ENCODE measurements at places on chromosomes 5 and 9.

GRCh38 chr9:14345354-14346230 lies 31.7 kb upstream of the NFIB start:
- DNase-seq: no peak

DNA sequence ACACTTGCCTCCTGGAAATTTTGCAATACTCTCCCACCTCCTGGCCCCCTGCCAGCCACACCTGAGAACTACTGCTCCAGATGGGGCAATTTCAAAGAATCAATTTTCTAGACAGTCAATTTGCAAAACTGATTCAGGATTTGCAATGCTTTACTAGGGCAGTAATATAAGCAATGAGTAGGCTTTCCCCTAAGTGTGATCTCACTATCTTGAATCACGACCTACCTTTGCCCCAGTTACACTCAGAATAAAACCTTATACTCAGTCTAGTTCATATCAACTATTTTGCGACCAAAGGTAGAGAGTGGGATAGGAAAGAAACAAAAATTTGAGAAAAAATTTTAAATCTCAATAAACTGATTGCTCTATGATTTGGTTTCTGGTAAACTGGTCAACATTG lies 54.4 kb downstream of the DROSHA start:
- DNase-seq: no peak

DNA sequence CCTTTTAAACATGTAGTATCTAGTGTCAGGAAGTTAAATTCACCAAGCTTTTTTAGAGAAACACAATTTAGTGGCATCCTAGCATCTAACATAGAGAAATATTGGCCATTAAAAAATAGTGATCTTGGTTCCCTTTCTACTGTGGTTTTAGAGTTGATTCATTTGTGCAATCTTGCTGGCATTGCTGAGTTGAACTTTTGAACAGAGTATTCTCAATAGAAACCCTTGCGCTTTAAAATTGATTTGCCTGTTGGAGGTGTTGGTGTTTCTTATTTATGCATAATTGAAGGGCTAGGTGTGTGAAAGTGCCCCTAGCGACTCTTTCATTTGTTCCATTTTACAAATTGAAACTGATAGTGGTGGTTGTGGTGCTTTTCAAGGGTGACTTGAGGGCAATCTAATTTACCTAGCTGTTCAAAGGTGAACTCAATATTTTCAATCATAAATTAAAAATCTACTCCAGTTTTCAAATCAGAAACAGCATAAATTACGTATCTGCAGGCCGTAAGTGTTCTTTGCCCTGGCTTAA lies 73.0 kb upstream of the MPDZ start:
- no peak for DNase-seq

GRCh38 chr9:17291766-17292165 lies 156.9 kb downstream of the CNTLN start:
- DNase-seq: no peak

- DNase-seq: no peak
Measured at GRCh38 chr5:95866435-95867040, 44.0 kb upstream of the GLRX start.

DNA sequence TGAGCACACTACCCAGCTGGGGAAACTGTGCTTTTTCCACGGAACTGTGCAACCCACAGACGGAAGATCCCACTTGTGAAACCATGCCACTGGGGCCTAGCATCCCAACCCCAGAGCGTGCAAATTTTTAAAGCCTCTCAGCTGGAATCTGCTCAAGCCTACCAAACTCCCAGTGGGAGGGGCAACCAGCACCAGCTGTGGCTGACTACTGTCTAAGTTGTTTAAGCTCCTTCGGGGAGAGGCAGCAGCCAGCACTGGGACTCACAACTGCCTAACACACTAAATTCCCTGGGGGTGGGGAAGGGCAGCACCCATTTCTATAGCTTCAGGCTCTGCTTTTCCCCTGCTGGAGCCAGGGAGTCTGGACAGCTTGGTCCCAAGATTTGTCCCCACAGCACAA lies 287.6 kb upstream of the MSX2 start:
- DNase-seq: no peak

- no peak for DNase-seq
Measured at GRCh38 chr5:73419465-73420390, 28.8 kb downstream of the FOXD1 start.

DNA sequence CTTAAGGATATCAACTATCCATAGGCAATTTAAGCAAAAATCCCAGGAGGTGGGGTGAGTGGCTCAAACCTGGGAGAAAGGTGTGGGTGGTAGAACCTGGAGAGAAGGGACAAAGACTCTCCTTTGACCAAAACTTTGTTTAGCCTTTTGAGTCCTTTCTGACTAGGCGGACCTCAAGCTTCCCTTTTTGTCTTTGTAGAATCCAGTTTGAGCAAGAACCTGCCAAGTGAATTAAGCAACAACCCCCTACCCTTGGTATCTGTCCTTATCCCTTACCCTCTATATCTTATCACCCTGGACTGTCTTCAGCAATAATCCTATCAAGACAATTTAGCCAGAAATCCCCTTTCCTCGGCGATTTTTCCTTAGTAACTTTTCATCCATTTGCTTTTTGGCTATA lies 53.5 kb upstream of the SLC28A3 start:
- no peak for DNase-seq

DNA sequence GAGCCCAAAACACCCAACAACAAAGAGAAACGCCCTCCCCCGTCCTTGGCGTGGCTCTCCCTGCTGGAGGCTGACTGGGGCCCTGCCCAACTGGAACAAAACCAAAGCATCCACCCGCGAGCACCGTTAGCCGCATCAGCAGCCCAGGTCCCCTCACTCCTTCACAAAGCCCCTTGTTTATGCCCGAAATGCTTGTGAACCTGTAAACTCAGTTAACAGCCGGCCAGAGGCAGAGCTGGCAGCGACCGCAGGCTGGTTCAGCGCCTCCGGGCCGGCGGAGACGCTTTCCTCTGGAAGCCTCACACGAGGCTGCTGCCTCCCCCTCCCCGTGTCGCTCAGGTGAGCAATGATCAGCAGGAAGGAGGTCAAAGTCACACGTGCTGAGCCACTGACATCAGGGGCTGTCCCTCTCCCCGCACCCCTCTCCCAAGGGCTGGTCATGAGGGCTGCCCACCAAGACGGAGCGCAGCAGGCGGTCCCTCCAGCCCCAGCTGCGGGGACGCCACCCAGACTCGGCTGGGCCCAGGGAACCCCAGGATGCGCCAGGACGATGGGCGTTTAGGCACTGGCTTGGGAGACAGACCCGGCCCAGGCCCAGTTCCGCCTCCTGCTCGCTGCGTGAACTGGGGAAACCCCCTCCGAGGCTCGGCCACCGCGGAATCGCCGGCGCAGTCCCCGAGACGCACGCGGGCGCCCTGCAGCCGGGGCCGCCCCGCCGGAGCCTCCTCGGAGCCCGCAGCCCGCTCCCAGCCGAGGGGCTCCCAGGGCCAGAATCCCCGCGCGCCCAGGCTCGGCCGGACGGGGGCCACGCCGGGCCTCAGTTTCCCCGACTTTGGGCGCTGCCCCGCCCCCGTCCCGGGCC lies 563 bp downstream of the SNAPC4 start:
- DNase-seq: peak; percentile 45

DNA sequence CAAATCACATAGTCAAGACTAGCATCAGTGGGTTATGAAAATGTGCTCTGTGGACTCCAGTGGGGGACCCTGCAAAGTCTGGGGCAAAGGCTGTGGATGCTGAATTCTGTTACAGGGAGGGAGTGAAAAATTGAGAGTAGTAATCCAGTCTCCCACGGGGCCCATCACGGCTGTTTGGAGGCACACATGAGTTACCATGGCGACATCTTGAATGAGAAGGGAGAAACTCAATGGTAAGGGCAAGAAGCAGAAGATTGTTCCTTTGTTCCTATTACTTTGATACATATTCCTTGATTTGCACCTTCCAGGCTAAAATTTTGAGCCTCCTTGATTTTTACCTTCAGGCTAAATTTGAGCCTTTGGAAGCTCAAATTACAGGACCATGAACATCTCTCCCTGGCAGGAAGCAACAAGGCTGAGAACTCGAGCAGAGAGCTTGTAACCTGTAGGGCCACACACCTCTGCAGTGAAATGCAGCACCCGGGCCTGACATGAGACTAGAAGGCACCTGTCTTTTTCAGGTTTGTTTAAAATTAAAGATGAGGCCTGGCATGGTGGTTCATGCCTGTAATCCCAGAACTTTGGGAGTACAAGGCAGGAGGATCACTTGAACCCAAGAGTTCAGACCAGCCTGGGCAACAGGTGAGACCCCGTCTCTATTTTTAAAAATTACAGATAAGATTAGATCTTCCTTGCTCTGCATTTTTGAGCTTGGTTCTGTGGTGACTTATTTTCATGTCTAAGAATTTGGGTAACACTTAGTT lies 31.0 kb upstream of the ZFR start:
- no peak for DNase-seq

- no peak for DNase-seq
Measured at GRCh38 chr9:111798786-111799185, 4.0 kb upstream of the SHOC1 start.

DNA sequence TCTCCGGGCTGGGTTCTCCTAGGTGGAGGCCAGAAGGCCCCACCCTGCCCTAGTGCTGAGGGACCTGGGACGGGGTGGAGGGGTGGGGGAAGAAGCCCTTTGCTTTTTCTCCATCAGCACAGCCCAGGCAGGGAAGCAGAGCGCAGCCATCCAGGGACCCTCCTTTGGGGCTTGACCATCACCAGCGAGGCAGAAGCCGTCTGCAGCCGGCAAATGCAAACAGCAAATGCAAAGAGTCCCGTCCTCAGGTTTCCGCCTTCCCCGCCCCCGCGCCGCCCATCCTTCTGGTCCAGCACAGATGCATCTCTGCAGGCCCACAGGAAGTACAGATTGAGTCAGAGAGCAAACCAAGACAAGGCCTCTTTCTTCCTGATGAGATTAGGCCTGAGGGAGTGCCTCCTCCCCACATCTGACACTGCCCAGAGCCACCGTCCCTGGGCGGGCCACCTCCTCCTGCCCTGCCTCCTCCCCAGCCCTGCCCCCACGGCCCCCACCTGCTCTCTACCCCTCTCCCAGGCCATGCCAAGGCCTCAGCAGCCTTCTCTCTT lies 23.4 kb downstream of the CORO2A start:
- no peak for DNase-seq

Measured in RCC 7860 (cell line).